ENCODE measurements at places on chromosomes 11 and 22.

DNA sequence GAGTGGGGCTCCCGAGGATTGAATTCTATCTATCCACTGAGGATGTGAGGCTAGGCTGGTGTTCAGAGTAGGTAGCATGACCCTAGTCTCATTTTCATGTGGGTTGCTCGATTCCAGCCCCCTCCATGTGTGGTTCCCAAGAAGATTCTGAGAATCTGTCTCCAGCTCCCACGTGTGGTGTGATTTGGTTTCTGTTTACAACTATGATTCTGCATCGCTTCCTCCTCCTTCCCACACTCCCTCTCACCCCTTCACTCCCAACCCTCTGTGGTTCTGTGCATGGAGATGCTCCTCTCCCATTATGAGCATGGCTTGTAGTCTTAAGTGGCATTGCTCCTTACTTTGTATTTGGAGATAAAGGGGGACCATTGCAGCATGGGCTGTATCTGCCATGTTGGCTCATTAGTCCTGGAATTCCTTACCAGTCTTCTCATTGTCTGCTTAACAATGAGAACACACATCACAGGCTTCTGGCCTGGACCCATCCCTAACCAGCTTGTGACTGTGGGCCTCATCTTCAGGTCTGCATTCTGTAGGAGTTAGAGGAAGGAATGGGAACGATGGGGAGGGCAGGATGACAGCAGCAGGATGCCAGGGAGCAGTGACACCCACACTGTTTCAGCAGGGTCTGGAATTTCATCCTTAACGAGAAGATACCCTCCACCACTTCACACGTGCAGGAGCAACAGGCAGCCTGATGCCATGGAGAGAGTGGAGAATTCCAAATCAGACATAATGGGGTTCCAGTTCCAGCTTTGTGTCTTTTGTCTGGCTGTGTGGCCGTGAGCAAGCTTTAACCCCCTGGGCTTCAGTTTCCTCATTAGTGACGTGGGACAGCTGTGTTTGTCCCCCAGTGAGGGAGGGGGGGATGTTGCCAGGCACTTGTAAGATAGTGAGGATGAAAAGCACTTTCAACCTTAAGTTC, 86.0 kb downstream of the CCDC81 start:
- no peak for DNase-seq

GRCh38 chr22:44024288-44024921, at the start of gene PARVB:
TSS of gene PARVB (plus strand) at chr22:44024302. CDS start at chr22:44024340, 38 bp downstream.
- DNase-seq, result no peak

DNA sequence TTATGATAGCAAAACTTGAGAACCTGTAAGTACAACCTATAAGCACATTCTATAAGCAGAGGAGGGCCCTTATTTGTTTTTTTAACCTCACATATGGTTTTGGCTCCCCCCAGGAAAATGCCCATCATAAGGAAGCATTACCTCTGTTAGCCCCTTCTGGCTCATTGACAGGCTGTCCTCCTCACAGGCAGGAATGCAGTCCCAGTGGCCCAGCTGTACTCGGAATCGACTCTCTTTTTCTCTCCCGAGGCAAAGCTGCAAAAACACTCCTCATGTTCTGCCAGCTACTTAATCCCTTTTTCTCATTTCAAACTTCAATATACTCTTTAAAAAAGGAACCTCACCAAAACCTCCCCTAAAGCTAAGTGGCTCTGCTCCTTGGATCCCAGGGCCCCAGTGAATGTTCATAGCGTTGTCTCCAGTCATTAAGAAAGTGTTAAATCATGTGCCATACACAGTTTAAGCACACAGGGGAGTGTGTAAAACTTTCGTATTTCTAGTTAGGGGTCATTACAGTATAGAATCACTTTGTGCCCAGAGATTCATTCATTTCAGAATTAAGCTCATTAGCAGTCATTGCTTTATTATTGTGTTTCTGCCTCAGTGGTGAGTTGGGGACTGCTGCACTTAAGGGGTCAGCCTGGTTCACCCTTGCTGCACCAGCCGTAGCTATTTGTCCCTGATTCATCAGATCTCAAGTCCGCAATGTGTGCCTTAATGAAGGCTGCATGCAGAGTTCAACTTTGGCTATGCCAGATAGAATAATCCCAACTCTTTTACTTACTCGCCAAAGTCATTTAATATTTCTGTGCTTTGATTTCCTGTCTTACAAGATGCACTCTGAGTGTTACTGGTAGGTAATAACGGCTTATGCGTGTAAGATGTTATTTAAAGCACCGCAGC, 57.6 kb downstream of the JRKL start:
- DNase-seq, result no peak

- DNase-seq, result no peak
Observed at GRCh38 chr22:44869196-44869595, 116.8 kb downstream of the ARHGAP8 start.

- no peak for DNase-seq
Observed at GRCh38 chr22:37218399-37218770, 6.1 kb upstream of the SSTR3 start.

All from HFF-Myc (cell line).